ENCODE measurements at places on chromosomes 4 and X.

DNA sequence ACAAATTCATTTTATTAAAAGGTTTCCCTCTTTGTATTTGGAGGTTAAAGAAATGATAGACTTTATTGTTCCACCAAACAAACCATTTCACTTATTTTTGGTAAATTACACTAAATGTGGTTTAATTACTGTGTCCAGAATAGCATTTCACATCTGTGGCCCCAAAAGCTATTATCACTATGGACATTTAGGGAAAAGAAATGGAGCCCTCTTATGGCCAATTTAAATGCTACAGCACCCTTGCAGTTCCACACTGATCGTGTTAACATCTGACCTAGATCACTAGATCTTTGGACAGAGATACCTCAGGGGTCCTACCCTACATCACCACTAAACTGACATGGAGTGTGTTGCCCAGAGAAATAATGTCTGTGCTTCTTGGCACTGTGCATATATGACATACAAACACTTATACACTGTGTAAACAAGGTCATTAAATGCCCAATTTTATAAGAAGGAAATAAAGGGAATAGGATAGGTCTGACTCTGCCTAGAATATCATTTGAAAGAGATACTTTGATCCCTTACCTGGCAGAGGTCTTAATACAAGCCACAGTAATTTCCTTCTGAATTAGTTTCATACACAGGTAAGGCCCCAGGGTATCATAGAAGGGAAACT lies 163.9 kb downstream of the KDR start:
- DNase-seq = no peak

DNA sequence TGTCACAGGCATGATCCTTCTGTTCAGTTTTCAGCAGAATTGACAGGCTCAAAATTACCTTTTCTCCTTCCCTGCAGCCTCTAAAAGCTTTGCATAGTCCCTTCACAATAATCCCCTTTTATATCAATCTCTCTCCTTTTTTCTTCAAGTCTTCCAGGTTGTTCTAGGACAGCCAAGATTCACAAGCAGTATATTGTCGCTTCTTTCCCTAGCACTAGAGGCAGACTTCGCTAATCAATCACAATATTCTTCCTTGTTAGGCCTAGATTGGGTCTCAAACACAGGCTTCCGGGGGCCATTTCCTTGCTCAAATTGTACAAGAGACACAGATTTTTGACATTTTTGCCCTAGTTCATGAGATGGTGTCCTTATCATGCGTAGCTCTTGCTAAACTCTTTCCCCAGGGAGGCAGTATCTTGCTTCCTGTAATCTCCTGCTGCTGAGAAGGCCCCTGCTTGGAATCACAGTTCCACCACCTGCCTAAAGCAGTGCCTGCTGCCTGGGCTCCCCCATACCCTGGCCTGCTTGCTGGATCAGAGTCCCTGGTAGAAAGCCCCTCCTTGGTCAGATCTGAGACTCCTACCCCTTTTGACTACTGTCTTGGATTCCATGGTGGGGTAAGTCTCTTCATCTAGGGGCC lies 57.3 kb downstream of the DMP1 start:
- no peak for DNase-seq

DNA sequence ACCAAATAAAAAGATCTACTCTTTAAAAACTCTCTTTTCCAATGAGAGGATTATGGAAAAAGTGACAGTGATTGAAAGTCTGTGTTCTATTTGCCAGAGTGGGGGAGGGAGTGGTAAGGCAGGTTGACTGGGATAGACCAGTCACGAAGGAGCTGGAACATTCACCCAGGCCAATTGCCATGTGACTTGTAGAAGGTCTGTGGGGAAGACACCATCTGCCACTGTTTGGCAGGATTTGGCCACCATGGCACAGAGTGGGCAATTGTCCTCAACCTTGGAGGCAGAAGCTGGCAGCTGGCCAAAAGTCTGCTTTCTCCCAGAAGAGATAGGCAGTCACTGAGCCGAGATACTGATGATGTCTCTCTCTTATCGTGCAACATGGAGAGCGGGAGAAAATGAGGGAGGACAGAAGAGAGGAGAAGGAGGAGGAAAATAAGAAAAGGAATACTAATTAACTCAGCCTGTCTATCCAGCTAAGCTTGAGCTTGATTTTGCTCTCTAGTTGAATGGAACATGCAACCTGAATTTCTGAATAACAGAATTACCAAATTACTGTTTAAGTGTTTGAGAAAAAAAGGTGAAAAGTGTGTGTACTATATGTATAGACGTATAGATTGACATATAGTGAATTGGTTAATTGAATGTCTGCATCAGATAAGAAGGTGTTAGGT lies 267.1 kb downstream of the ARHGAP24 start:
- DNase-seq = no peak

GRCh38 chr4:47914926-47915237 lies 499 bp upstream of the NFXL1 start:
- DNase-seq = no peak

- no peak for DNase-seq
These were observed 229.1 kb upstream of the FAT1 start for GRCh38 chr4:186952709-186953108.

- no peak for DNase-seq
These were observed 194.9 kb downstream of the SLC7A11 start for GRCh38 chr4:138047290-138047689.
